ENCODE measurements at places on chromosomes 16 and 17.

- DNase-seq: no peak
Measured at GRCh38 chr17:18246880-18247612, 11.5 kb downstream of the FLII start.

DNA sequence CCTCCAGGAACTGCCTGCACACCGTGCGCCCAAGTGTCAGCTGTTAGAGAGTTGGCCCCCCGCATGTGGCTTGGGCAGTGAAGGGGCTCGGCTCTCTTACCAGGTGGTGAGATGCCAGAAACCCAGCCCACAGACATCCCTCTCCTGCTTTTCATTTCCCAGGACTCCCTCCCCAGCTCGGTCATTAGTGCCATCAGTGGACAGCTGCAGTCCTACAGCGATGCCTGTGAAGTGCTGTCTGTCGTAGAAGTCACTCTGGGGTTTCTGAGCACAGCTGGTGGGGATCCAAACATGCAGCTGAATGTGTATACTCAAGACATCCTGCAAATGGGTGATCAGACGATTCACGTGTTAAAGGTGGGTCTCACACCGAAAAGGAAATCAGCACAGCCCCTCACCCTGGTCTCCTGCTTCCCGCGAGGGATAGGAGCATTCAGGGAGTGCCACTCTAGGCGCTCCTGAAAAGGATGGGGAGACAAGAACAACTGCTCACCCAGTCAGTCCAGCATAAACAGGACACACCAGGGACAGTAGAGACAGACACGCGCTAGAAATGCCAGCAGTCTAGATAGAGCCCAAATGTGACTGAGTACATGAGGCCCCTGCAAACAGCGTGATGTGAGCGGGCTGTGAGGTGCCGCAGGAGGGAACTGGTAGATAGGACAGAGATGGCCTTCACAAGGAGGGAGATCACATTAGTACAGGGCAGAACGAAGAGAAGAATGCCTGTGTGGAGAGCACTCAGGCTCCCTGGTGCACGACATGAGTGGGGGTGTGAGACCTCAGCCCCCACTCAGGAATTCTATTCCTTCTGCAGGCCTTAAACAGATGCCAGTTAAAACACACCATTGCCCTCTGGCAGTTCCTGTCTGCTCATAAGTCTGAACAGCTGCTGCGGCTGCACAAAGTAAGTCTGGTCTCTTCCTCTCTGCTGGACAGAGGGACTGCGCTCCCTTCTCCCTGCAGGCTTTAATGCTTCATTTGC lies 25.7 kb upstream of the ENDOV start:
- DNase-seq: no peak

GRCh38 chr16:67779256-67780014 lies 26.9 kb downstream of the RANBP10 start:
- no peak for DNase-seq

GRCh38 chr16:27954191-27954590 lies 109.3 kb downstream of the GSG1L start:
- DNase-seq: no peak

Data from LHCN-M2 (cell line).